ENCODE measurements at places on chromosomes 5 and 9. TPM values are rescaled to one million over a fixed set of nuclear protein-coding genes. Genes with fewer than 3 reads are reported as not detected.

- DNase-seq, result no peak
These were observed 6.4 kb upstream of the JMY start for GRCh38 chr5:79229357-79230174.

- no peak for DNase-seq
These were observed 72.2 kb downstream of the SNX18 start for GRCh38 chr5:54589786-54590185.

DNA sequence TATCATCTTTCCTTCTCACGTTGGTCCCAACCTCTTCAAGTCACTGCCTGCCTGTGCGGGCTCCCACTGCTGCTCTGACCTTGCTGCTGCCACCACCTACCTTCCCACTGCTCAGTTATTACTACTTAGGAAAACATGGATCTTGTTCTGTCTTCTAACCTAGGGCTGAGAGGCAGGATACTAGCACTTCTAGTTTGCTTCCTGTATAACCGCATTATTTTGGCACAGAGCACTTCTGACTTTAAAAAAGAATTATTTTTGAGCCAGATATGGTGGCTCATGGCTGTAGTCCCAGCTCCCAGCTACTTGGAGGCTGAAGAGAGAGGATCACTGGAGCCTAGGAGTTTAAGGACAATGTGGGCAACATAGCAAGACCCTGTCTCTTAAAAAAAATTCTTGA, 135.4 kb upstream of the GNA14 start:
- no peak for DNase-seq

- DNase-seq, result no peak
These were observed 287.8 kb downstream of the TLR4 start for GRCh38 chr9:117992006-117992405.

PARP8 gene
- total RNA-seq, result 44.1 TPM
